ENCODE measurements at places on chromosomes 1 and 21. TPM values are rescaled to one million over a fixed set of nuclear protein-coding genes. Genes with fewer than 3 reads are reported as not detected.
A peak's percentile ranks its signal among the peaks of the same experiment; 100 is the strongest.

DNA sequence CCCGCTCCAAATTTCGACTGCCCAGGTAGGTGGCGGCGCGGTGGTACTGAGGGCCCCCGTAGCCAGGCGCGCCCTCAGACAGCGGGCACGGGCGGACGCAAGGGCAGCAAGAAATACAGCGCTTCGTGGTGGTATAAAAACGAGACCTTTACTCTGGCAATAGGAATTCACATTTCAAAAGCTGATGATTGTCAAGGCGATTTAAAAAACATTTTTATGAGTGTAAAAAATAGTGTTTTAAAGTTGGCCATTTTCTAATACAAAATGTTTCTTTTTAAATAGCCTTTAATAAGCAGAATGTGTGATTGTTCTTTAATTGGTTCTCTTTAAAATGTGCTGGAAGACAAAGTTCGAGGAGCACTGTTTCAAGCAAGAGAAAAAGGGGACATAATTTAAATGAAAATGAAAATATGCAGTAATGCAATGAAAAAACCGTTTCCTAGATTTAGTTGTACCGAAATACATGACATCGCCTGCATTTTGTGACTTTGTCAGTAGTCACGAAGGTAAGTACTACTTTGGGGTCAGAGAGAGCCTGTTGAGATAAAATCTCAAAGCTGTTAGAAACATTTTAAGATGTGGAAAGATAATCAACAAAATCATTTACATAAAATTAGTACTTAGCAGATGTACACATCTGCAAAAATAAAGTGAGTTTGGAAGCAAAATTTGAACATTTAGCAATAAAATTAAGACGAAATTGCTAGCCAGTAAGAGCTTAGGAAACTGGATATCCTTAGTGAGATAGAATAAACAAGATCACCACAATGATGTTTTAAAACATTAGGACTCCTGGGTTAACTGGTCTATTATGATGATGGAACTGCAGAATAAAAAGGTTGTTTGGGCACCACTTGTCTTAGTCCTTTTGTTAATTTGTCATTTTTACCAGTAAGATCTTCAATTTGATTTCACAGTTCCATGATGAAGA lies 1.1 kb upstream of the PSMG1 start:
- no peak for DNase-seq

The KRTAP10-7 gene
- total RNA-seq: not detected

GRCh38 chr1:165287329-165287728 lies 69.2 kb downstream of the LMX1A start:
- no peak for DNase-seq

GRCh38 chr1:109423498-109423897 lies 2.8 kb downstream of the PSMA5 start:
- DNase-seq: no peak

DNA sequence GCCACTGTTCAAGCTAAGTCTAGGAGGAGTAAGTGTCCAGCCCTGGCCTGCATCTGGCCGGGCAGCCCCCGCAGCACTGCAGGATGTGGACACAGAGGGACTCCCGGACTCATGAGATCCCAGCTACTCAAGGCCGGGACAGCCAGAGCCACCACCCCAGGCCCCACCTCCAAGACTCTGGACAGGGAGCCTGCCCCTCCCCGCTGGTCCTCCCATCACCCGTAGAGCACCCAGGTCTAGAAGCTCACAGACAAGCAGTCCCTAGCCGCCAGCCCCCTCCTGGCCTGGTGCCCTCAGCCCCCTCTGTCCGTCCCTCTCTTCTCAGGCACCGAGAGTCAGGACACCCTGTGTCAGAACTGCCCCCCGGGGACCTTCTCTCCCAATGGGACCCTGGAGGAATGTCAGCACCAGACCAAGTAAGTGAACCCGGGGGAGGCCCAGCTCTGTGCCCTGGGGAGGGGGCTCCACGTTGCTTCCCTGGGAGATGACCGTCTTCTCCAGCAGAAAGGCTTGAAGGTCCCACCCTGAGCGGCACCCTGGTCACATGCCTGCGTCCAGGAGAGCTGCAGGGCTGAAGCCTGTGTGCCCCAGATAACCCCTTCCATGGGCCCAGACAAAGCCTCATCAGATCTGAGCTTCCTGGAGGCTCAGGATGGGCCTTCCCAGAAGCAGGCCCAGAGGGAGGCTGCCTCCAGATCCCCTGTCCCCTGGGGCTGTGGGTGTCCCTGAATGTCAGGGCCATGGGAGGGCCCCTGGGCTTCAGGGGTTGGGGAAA lies 4.3 kb downstream of the TNFRSF14 start:
- DNase-seq: no peak

GRCh38 chr1:212589446-212589845 lies 19.1 kb upstream of the ATF3 start:
- no peak for DNase-seq

- peak; percentile 71 for DNase-seq
Observed at GRCh38 chr1:116762781-116763115, 8.5 kb downstream of the CD2 start.
